Tibial nerve (tissue), 4 donors: ENCODE measurements at places on chromosomes 2 and 18. TPM values are rescaled to one million over a fixed set of nuclear protein-coding genes. Genes with fewer than 3 reads are reported as not detected.

GRCh38 chr18:45935591-45936335, 31.4 kb downstream of the EPG5 start:
- no peak for DNase-seq

DNA sequence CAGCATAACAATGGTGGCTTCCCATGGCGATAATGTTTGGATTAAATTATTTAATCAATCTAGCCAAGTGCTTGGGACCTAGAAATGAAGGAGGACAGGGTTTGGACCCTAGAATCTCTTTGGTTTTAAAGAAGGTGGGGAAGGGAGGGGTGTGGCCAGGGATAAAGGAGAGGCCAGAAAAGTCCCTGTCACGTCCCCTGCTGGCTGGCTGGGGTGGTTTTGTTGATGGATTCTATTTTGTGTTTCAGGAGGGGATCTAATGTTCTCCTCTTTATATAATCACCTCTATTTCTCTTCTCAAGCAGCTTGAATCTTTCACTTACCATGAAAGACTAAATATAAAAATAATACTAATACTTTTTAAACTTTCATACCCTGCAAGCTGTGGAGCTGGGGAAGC, 52.6 kb upstream of the GALR1 start:
- no peak for DNase-seq

GRCh38 chr2:1156059-1156458, 205.4 kb downstream of the SNTG2 start:
- no peak for DNase-seq

GRCh38 chr18:74503137-74503536, 7.0 kb downstream of the CNDP2 start:
- DNase-seq: no peak

The ALPI gene
- not detected for total RNA-seq
